Naive thymus-derived CD8-positive, alpha-beta T cell (primary cell): ENCODE measurements at places on chromosomes 12 and 14.

GRCh38 chr14:101839236-101839635, 77.7 kb downstream of the PPP2R5C start:
- peak; percentile 21 for DNase-seq

GRCh38 chr12:125186471-125187147, 121.4 kb downstream of the AACS start:
- DNase-seq, result no peak

- DNase-seq, result no peak
Observed at GRCh38 chr14:78758333-78758732, 588.2 kb downstream of the NRXN3 start.

DNA sequence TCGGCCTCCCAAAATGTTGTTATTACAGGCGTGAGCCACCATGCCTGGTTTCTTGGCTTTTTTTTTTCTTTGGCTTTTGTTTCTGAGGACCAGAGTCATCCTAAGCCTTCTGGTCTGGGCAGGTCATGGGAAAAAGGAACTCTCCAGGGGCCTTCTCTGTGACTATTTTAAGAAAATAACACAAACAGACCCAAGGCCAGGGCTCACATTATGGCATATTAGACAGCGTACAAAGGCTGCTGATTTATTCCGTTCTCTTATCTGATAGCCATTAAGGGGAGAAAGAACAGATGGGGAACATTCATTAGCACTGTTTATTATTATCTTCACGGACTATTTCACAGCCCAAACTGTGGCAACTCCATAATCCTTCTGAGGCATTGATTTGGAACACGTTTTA, 28.8 kb upstream of the MANSC4 start:
- no peak for DNase-seq
